Esophagus squamous epithelium (tissue), 5 donors: ENCODE measurements at places on chromosomes 5 and 9.

DNA sequence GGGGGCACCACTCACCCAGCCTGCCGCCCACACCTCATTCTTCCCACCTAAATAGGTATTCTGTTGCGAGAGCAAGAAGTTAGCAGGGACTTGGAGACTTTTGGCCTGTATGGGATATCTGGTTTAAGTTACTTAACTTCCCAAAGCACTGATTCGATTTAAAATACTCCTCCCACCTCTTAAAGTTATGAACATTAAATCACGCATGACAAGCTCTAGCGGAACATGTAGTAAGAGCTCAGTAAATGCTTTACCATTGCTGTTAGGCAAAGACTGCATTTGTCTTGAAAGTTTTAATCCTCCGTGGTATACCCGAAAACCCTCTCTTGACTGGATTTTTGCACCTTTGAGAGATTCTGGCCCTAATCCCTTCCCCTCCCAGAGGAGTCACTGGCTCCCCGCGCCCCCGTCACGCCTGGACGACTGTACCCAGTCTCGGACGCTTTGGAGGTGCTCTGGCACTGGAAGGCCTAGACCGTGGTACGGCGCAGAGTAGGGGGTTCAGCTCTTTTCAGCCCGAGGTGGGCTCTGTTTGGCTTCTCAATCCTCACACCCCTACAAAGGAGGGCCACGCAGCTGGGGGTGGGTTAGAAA is 4.4 kb downstream of the GDNF start:
- no peak for DNase-seq

DNA sequence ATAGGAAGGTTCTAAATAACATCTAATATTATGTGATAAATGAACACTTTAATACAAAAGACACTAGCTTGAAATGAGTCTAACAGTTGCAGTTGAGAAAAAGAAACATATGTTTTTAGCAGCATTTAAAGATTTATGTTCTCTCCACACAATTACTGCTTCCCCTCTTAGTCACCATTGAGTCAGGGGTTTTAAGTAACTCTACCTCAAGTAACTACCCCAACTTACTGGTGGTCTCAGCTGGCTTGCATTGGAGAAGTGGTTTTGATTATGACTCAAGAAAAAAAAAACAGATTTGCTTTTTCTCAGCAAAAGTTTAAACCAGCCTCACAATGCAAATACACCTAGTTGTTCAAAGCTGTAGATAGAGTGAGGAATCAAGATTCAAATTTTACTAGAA is 1216.5 kb upstream of the CDH9 start:
- DNase-seq, result no peak

- no peak for DNase-seq
These were observed 23.9 kb downstream of the SRP19 start for GRCh38 chr5:112885001-112885400.

- no peak for DNase-seq
These were observed 40.2 kb upstream of the ROPN1L start for GRCh38 chr5:10401498-10401897.

DNA sequence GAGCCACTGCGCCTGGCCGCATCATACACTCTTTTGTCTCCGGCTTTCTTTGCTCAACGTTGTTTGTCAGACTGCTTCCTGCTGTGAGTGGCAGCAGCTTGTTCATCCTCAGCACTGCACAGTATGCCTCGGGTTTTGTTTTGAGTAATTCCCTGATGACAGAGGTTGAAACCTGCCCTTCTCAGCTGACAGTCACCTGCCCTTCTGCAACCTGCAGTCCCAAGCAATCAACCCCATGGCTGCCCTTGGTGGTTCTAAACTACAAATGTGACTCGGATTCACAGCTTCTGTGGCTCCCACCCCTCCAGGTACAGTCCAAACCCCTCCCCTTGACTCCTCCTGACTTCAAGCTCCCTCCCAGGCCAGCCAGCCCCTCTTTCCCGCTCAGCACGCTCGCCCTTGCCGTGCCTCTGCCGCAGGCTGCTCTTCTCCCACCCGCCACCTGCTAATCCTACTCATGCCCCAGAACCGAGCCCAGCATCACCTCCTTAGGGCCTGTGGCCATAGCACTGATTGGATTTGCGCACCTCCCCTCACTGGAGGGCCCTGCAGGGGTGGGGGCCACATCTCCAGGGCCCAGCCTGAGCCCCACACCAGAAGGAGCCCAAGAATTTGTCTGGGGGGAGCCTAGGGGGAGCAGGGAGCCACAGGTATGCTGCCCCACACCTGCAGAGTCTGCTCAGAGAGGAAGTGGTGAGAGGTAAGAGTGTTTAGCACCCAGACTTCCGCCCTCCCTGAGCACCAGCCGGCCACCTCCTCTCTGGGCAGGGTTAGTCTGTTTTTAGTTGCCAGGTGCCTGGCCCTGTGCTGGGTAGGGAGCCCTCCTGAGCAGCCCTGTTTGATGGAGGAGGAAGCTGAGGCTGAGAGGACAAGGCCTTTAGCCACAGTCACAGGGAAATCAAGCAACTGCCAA is 10.1 kb downstream of the EEIG1 start:
- no peak for DNase-seq

GRCh38 chr9:125889476-125890419 is 142.6 kb downstream of the PBX3 start:
- DNase-seq, result no peak

DNA sequence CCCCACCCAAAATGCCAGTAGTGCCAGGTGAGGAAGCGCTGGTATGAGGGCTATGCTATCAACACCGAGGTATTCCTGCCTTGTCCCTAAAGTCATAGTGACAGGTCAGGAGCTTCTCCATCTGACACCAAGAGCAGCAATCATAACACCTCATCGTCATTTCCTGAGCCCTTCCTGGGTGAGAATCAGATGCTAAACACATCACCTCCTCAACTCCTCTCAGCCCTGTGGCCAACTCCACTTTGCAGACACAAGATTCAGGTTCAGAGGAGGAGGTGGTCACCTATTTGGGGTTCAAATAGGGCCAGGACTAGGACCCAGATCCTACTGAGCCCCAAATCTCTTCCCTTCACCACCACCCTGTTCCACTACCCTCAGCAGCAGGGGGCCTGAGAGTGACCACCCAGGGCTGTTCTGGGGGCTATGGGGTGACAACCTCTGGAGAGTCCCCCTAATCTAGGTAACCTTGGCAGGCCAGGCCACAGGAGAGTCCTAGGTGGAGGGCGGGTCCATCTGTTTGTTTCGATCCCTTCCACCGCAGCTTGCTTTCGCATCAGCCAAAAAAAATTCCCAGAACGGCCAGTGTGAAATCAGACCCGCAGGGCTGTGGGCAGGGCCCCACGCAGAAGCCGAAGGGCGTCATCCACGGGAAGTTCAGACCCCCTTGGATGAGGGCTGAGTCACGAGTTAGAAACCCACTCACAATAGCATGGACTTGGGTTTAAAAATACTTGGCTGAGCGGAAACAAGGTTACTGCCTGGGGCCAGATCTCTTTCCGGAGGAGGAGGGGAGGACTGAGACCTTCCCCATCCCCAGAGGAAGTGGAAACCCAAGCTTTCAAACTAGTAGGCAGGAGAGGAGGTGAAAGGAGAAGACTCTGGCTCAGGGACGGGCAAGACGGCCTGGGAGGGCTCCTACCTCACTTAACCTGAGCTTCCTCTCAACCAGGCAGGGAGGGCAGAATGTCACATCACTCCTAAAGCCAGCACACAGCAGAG is 8.7 kb downstream of the STK10 start:
- no peak for DNase-seq

DNA sequence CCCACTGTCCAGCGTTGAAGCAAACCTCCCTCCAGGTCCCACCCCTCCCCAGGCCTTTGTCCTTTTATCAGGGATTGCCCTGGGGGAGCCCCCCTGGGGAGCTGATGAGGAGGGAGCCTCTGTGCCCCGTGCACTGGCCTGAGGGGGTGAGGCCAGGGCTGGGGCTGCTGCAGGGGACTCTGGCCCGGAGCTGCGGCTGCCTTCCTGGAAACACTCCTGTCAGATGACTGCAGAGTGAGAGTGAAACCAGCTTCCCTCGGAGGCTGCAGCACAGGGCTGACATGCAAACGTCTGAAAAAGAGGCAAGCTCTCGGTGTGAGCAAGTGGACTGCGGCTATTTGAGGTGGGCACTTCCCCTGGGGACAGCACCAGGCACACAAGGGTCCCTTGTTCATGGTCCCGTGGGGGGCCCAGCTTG is 4.6 kb upstream of the TRAF2 start:
- no peak for DNase-seq

GRCh38 chr5:175728885-175729828 is 71.3 kb downstream of the HRH2 start:
- no peak for DNase-seq

DNA sequence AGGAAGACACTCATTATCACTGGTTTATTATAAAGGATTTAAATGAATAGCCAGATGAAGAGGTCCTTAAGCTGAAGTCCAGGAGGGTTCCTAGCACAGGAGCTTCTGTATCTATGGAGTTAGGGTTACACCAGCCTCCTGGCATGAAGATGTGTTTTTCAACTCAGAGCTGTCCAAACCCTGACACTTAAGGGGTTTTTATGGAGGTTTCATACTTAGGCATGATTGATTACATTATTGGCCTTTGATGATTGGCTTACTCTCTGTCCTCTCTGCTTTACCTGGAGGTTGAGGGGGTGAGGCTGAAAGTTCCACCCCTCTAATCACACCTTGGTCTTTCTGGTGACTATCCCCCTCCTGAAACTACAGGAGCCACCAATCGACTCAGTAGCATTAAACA is 84.9 kb upstream of the ZNF169 start:
- DNase-seq, result no peak

DNA sequence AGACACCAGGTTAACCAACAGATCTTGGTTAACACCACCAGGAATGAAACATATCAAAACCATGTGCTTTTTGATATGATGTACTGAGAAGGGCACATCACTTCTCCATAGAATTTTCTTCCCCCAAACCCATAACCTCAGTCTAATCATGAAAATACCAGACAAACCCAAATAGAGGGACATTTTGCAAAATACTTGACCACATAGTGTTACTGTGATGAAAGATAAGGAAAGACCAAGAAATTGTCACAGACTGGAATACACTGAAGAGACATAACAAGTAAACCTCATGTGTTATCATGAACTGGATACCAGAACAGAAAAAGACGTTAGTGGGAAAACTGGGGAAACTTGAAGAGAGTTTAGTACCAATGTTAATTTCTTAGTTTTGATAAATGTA is 74.9 kb upstream of the VCAN start:
- no peak for DNase-seq

- DNase-seq, result no peak
These were observed at the start of gene BRINP1 for GRCh38 chr9:119368681-119369581. BRINP1 (minus strand) TSS chr9:119369435; CDS start chr9:119313355, 56,080 bp downstream.

- DNase-seq, result no peak
These were observed 22.6 kb upstream of the SLC12A7 start for GRCh38 chr5:1134478-1134877.

DNA sequence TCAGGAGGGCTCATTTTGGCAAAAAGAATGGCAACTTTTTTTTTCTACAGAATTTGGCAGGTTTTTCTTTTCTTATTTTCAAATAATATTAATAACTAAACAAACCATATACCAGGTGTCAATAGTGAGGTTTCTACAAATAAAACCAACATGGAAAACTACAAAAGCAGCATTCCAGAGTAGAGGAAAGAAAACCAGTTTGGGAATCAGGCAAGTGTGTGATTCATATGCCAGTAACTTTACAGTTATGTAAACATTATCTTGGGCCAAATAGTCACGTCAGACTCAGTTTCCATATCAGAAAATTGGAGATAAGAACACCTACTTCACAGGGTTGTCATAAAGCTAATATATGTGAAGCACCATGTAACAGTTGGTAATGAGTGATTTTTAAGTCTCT is 51.7 kb downstream of the FBXW11 start:
- DNase-seq, result no peak

GRCh38 chr5:138636398-138636944 is 61.3 kb upstream of the HSPA9 start:
- no peak for DNase-seq

DNA sequence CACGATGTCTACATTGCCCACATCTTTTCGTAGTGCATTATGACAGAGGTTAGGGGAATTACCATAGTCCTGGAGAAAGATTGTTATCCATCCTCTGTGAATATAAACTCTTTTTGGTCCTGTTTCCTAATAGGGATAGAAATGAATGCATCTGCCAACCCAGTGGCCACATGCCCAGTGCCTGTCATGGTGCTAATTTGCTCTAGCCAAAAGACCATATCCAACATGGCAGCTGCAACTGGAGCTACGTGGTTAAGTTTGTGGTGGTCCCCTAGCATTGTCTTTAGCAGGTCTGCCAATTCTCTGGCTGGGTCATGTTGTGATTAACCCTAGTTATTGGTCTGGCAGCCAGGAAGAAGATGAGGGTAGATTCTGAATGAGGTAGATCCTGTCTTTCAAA is 87.5 kb downstream of the FGF18 start:
- no peak for DNase-seq

DNA sequence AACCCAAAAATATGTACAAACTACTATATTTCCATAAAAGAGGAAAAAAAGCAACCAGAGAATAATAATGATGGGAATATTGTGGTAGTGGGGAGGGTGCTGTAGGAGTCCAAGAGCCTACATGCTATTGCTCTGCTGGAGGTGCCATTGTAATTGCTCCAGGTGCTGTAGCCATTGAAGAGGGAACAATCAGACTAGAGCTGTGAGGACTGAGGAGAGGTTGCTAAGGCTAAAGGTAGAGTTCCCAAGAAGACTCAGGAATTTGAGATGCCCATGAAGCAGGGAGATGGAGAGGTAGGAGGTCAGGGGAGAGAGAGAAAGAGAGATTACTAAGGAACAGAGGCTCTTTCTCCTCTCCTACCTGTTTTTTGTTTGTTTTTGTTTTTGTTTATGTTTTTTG is 394.0 kb downstream of the DMRTA1 start:
- DNase-seq, result no peak

GRCh38 chr9:14309403-14309802 is 4.5 kb downstream of the NFIB start:
- no peak for DNase-seq

DNA sequence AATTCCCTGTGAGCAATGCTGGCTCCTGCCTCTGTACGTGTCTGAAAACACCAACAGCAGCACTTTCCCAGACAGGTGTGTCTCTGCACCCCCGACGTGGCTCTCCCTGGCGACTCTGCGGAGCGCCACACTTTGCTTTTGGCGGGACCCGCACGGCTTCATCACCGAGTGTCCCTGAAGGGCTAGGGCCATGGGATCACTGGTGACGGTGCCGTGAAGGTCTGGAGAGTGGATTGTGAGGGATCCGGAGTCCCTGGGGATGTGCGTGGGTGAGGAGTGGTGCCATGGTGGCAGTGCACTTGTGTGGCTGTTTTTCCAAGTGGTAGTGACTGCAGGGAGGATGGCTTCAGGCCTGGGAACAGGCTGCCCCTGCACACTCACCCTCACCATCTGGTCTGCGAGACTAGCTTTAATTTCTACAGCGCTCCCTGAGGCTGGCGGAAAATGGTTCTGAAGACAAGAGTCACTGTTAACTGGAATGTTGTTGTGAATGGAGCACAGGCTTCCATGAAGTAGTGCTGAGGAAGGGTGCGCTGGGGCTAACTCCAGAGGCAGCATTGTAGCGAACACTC is 3.2 kb downstream of the NKD2 start:
- no peak for DNase-seq

- DNase-seq, result no peak
These were observed 70.8 kb upstream of the CDKN2B start for GRCh38 chr9:22079873-22080341.
